Central memory CD8-positive, alpha-beta T cell (primary cell): ENCODE measurements at places on chromosomes 3 and 15.

GRCh38 chr3:53890726-53891475 is 758 bp downstream of the SELENOK start:
- DNase-seq: no peak

DNA sequence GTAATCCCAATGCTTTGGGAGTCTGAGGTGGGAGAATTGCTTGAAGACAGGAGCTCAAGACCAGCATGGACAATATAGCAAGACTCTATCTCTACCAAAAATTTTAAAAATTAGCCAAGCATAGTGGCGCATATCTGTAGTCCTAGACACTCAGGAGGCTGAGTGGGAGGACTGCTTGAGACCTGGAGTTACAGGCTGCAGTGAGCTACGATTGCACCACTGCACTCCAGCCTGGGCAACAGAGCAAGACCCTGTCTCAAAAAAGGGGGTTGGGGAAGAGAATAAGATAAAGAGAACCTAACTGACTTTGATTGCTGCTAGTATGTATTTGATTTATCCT is 755 bp downstream of the CD200R1 start:
- no peak for DNase-seq

GRCh38 chr15:28984421-28985315 is 98.9 kb downstream of the APBA2 start:
- no peak for DNase-seq

- DNase-seq: no peak
These were observed 177.0 kb downstream of the FGF12 start for GRCh38 chr3:192550356-192550755.

DNA sequence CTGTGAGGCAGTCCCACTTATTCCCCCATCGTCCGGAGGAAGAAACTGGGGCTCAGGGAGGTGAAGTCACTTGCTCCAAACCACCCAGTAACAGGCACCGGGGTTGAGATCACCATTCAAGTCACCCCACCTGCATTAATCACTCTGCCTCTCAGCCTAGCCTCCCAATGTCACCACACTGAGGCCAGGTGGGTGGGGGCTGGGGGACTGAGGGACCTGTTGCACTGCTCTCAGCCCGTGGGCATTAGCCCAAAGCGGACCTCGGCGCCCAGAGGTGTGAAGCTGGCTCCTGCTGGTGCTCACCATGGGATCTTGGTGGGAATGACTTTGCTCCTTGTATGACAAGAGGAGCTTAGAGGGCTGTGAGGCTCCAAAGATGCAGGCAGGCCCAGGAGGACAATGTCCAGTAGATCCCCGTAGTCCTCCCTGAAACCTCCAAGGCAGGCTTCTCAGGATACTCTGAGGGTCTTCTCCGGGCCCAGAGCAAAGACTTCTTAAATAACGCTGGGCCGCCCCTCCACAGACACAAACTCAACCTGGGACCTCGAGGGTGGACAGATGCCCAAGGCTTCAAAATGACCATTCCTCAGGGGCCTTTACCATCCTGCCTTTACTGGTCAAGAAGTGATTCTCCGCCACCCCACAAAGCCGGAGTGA is 1.7 kb downstream of the NT5DC2 start:
- DNase-seq: no peak

- no peak for DNase-seq
These were observed 102.9 kb downstream of the TFDP2 start for GRCh38 chr3:142046320-142047020.

DNA sequence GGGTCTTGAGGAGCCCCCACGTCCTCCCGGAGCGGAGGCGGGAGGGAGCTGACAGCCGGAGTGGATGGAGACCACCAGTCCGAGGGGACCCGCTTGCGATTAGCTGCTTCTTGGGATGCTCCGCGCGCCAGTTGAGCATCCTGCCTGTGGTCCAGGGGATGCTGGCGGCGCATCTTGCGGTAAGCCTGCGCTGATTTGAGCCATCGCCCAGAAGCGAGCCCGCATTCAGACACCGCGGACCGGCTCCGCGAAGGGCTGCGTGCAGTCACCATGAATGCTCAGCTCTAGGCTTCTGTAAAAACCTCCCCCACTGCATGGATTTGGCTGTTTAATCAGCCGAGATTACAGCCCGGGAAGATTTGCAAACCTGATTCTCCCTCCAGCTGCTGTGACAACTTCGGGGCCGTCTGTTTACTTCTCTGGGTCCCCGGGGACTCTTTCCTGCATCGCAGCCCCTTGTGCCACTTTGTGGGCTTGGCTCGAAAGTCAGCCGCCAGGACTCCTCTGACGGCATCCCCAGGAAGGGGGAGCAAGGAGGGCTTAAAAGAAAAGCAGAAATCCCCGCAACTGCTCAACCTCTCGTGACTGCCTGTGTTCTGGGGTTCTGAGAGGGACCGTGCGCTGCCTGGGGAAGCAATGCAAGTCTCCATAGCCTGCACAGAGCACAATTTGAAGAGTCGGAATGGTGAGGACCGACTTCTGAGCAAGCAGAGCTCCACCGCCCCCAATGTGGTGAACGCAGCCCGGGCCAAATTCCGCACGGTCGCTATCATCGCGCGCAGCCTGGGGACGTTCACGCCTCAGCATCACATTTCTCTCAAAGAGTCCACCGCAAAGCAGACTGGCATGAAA is 171.1 kb downstream of the KCNAB1 start:
- no peak for DNase-seq

DNA sequence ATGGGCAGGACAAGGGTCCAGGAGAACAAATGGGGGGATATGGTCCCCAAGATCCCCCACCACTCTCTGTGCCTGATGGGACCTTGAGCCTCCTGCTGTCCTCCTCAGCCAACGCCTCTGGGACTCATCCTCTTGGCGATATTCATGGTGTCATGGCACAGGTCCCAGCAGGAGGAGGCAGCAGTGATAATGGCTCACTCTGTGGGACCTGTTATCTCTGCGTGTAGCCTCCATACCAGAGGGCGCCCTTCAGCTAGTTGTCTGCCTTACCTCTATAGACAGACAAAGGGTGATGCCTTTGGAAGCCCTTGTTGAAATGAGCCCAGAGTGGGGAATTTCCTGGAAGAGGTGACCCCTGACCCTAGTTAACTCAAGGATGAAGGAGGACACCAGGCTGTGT is 7.4 kb downstream of the ZBTB47 start:
- no peak for DNase-seq

DNA sequence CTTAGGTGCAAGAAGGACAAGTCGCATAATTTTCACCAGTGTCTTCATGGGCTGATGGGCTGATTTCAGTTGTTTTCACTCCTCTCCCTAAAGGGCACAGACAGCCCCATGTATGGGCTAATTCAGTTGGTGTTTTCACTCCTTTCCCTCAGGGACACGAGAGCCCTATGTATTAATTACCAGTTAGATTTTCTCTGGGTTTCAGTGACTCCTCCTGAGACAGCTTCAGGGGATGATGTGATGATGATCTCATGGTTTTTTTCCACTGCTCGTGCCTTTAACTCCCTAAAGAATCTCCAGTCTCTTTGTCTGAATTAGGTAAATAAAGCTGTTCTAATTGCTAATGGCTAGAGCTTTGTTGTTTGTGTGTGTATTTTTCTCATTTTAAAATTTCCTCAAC is 9.9 kb downstream of the RAMAC start:
- DNase-seq: no peak

DNA sequence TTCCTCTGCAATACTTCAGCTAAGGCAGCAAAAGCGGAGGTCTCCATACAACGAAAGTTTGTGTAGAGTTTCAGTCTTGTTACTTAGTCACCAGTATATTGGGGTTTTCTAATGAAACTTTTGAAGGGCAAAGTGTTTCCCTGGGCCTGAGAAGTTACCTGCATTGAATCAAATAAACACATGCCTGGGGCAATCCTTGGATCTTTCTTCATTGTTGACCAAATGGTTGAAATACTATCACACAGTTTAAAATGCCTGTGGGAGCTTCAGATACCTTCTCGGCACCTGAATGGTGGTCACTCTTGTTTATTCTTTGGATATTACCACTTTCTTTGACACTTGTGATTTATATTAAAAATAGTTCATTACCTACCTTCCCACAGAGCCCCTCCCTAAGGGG is 988 bp upstream of the CHSY1 start:
- no peak for DNase-seq

DNA sequence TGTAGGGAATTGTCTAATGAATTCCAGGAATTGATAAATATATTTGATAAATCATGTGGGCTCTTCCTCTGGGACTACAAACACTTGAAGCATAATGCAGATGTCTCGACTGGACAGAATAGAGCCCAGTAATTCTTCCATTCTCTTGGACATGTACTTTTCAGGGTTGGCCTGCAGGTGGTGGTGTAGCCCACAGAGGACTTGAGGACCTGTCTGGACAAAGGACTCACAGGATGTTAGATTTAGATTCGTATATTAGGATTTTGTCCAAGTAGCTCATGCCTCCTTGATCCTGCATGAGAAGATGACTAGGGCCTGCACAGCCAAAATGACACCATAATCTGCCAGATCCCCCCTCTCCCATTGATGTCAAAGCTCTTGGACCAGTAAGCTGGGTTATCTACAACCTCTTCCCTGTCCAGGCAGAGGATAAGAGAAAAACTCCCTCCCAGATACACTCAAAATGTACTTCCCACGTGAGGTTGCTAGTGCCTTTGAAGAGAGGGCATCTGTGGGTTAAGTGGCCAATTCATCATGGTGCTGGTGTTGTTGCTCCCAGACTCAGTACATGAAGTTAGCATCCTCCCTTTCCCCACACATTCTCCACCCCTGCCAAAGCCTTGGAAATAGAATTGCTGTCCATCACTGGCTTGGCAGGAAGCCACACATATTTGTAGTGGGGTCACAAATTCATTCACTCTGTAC is 88.6 kb upstream of the ZNF280D start:
- DNase-seq: peak; percentile 24

DNA sequence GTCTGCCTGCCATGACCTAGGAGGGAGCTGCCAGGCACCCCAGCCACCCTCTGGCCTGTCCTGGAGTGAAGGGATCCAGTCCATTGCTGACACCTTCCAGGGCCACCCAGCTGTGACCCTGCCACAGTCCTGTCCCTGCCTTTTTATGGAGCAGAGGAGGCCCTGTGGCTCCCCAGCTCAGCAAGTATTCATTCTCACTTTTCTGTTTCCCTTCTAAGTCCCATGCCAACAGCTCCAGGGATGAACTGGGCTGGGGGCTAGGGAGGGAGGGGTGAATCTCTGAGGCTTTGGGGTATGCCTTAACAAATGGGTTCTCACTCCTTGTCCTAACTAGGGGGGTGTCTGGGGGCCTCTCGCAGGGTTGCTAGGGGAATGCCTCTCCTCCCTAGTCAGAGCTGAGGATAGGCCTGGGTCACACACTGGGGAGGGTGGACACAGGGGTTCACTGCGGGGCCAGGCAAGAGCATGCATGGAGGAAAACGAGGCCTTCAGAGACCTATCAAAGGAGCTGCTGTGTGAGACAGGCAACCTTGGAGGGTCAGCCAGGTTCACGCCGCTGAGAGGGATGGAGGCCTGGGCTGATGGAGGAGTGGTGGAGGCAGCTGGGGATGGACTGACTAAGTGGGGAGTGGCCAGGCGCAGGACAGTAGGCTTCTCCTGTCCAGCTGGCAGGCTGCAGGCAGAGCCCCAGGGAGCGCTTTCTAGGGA is 31.8 kb downstream of the EPHB3 start:
- DNase-seq: no peak

DNA sequence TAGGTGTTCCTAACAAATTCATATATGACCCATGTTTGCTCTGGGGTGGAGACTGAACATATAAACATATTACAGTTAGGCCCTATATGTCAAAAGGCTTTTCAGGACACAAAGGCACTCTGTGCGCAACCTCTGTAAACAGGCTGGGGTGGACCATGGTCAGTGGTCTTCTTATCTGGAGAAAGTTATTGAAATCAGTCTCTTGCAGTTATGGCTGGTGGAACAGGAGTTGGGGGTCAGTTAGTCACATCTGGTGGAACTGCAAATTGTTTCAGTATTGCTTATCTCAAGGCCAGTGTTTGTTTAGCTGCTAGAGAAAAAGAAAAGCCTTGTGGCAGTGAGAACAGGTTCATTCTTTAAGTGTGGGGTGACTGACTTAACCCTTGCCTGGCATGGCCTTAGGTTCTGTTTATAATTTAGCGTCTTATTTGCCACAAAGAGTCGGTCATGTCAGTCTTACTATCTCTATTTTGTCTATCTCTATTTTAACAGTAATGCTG is 5.9 kb upstream of the GP9 start:
- no peak for DNase-seq

DNA sequence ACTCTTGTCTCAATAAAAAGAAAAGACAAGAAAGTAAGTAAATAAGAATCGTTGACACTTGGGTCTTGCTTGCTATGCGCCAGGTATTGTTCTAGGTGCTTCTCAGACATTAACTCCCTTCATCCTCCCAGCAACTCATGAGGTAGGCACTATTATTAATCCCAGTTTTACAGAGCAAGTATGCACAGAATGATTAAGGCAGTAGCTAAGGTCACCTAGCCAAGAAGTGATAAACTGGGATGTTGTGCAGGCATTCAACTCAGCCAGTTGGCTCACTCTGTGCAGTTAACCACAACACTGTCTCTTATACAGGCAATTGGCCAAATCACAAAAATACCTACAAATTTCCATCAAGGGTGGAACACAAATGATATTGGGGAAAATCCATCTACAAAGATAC is 1.7 kb upstream of the C3orf33 start:
- DNase-seq: no peak

DNA sequence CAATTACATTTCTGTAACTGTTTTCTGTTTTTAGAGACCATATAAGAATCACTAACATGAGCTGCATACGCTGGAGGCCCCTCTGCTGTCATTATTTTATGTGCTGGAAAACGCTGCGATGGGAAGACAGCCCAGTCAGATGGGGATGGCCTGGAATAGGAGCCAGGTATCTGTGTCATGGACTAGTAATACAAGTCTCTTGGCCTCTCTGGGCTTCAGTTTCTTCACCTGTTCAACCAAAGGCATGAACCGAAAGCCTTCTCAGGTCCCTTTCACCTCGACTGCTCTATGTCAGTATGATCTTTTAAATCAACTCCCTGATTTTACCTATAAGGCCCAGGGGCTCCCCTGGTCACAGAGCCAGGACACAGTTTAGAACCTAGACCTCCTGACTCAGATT is 14.6 kb upstream of the RFTN1 start:
- no peak for DNase-seq

DNA sequence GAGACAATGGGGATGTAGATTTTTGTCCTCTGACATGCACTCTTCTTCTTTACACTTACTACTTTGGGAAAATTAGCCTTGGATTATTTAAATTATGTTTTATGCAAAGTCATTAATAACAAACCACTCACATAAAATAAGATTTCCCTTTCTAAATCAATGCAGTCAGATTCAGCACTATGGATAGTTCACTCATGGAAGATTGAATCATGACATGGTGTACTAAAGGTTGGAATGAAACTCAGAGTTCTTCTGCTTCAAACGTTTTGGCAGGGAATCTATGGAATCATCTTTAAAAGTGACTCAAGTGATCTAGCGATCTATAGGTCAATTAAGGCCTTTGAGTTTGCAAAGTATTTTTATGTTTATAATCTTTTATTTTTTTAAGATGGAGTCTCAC is 154.3 kb downstream of the KCNMB2 start:
- no peak for DNase-seq

GRCh38 chr3:127404221-127405009 is 116.6 kb upstream of the PRR20G start:
- DNase-seq: no peak
